ENCODE measurements at places on chromosomes 3 and 15. TPM values are rescaled to one million over a fixed set of nuclear protein-coding genes. Genes with fewer than 3 reads are reported as not detected.

- no peaks in the 10 kb centered on the region for H3K27me3 ChIP-seq
- H3K27ac ChIP-seq: peak overlapping the region; percentile 11
- DNase-seq: no peak
- H3K4me1 ChIP-seq: peaks cover 16% of the 10 kb centered on the region
- peak overlapping the region; percentile 96 for H3K4me3 ChIP-seq
Observed at GRCh38 chr3:153163756-153164550, 1.9 kb downstream of the RAP2B start.

- H3K4me1 ChIP-seq: peaks cover 3% of the 10 kb centered on the region
- no peaks in the 10 kb centered on the region for H3K27me3 ChIP-seq
- H3K4me3 ChIP-seq: no peak overlapping the region
- DNase-seq: no peak
- no peaks in the 10 kb centered on the region for H3K36me3 ChIP-seq
Observed at GRCh38 chr3:182803596-182803995, 10.3 kb downstream of the ATP11B start.

The MED12L gene
- total RNA-seq: 0.09 TPM

DNA sequence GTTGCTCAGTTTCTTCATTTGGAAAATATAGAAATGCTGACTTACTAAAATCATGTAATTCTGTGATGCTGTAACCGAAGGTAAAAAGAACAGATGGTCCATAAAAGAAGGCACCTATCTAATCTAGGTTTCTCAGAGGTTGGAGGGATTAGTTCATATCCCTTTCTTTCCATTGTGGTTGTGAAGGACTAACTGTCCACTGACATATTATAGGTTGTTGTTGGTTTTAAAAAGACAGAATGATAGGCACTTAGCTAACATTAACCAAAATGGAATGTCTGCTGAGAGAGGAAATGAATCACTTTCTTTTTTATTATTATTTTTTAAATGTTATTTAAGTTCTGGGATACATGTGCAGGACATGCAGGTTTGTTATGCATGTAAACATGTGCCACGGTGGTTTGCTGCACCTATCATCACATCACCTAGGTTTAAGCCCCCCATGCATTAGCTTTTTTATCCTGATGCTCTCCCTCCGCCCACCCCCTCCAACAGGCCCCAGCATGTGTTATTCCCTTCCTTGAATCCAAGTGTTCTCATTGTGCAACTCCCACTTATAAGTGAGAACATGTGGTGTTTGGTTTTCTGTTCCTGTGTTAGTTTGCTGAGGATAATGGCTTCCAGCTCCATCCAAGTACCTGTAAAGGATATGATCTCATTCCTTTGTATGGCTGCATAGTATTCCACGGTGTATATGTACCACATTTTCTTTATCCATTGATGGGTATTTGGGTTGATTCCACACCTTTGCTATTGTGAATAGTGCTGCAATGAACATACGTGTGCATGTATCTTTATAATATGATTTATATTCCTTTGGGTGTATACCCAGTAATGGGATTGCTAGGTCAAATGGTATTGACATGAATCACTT, 45.8 kb downstream of the ALDH1A2 start:
- no peak overlapping the region for H3K27ac ChIP-seq
- DNase-seq: no peak
- no peaks in the 10 kb centered on the region for H3K27me3 ChIP-seq

The TMF1 gene
- total RNA-seq: 13.3 TPM

- no peak overlapping the region for H3K4me3 ChIP-seq
- H3K4me1 ChIP-seq: no peaks in the 10 kb centered on the region
- no peaks in the 10 kb centered on the region for H3K36me3 ChIP-seq
Observed at GRCh38 chr15:96474231-96474664, 143.7 kb downstream of the NR2F2 start.

DNA sequence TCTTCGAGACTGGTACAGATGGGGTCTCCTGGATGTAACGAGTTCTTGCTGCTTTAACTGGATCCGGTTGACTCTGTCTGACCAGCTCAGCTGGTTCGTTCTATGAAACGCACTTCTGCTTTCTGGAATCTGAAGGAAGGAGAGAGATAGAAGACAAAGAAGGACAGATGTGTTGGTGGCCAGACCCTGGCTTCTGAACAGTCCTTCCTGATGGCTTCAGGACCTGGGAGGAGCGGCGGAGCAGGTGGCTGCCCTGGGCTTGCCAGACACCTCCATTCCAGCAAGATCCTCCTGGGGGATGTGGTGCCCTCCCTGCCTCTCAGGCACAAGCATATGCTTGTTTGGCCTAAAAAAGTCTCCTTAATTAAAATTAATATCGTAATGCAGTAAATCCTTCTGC, 99.9 kb downstream of the APBA2 start:
- H3K4me3 ChIP-seq: no peak overlapping the region
- H3K27me3 ChIP-seq: no peaks in the 10 kb centered on the region

GRCh38 chr3:33790091-33790490, 8.3 kb upstream of the PDCD6IP start:
- no peak overlapping the region for H3K4me3 ChIP-seq
- no peaks in the 10 kb centered on the region for H3K36me3 ChIP-seq
- no peak overlapping the region for H3K27ac ChIP-seq
- H3K27me3 ChIP-seq: peaks cover 7% of the 10 kb centered on the region

- DNase-seq: no peak
- no peak overlapping the region for H3K27ac ChIP-seq
- no peaks in the 10 kb centered on the region for H3K36me3 ChIP-seq
- H3K4me1 ChIP-seq: peaks cover 19% of the 10 kb centered on the region
- no peaks in the 10 kb centered on the region for H3K27me3 ChIP-seq
Observed at GRCh38 chr3:124823206-124823605, 64.0 kb downstream of the ITGB5 start.

GRCh38 chr3:42071904-42072812, 19.0 kb upstream of the TRAK1 start:
- peaks cover 36% of the 10 kb centered on the region for H3K4me1 ChIP-seq
- DNase-seq: no peak
- no peak overlapping the region for H3K4me3 ChIP-seq
- H3K36me3 ChIP-seq: no peaks in the 10 kb centered on the region
- H3K27me3 ChIP-seq: no peaks in the 10 kb centered on the region

GRCh38 chr15:73361337-73361736, 7.4 kb downstream of the HCN4 start:
- DNase-seq: no peak
- H3K27me3 ChIP-seq: no peaks in the 10 kb centered on the region
- H3K4me3 ChIP-seq: no peak overlapping the region
- no peak overlapping the region for H3K27ac ChIP-seq

- no peak for DNase-seq
- H3K4me3 ChIP-seq: no peak overlapping the region
- H3K4me1 ChIP-seq: no peaks in the 10 kb centered on the region
- H3K36me3 ChIP-seq: no peaks in the 10 kb centered on the region
- peak overlapping the region; percentile 2 for H3K27ac ChIP-seq
Observed at GRCh38 chr3:179432021-179432420, 19.2 kb downstream of the GNB4 start.

DNA sequence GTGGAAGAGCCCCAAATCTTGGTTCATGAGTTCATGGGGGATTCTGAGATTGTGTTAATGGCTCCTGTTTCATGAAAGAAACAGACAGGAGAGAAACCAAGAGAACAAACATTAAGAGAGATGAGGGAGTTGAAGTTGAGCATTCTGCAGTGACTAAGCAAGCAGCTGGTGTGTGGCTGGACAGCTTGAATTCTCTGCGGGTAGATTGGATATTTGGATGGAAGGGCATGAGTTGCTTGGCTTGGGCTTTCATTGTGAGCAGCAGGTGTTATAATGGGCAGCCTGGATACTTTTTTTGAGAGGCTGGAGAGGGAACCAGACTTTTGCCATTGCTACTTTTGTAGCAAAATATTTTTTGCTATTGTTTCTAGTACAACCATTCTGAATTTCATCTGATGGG, 346.8 kb upstream of the SATB1 start:
- no peaks in the 10 kb centered on the region for H3K4me1 ChIP-seq
- no peak for DNase-seq
- H3K27me3 ChIP-seq: no peaks in the 10 kb centered on the region
- H3K36me3 ChIP-seq: no peaks in the 10 kb centered on the region

- no peak overlapping the region for H3K4me3 ChIP-seq
- peaks cover 32% of the 10 kb centered on the region for H3K36me3 ChIP-seq
- no peak overlapping the region for H3K27ac ChIP-seq
- H3K27me3 ChIP-seq: no peaks in the 10 kb centered on the region
- DNase-seq: no peak
- no peaks in the 10 kb centered on the region for H3K4me1 ChIP-seq
Observed at GRCh38 chr3:32480604-32481003, 22.0 kb downstream of the CMTM6 start.

The EID1 gene
- total RNA-seq: 34.9 TPM

GRCh38 chr3:156226676-156227420, 106.5 kb downstream of the KCNAB1 start:
- no peak overlapping the region for H3K27ac ChIP-seq
- H3K36me3 ChIP-seq: no peaks in the 10 kb centered on the region
- no peaks in the 10 kb centered on the region for H3K4me1 ChIP-seq
- no peak overlapping the region for H3K4me3 ChIP-seq
- no peak for DNase-seq
- H3K27me3 ChIP-seq: no peaks in the 10 kb centered on the region

Measured in esophagus squamous epithelium (tissue), 5 donors.